ENCODE measurements at places on chromosomes 16 and 17.

DNA sequence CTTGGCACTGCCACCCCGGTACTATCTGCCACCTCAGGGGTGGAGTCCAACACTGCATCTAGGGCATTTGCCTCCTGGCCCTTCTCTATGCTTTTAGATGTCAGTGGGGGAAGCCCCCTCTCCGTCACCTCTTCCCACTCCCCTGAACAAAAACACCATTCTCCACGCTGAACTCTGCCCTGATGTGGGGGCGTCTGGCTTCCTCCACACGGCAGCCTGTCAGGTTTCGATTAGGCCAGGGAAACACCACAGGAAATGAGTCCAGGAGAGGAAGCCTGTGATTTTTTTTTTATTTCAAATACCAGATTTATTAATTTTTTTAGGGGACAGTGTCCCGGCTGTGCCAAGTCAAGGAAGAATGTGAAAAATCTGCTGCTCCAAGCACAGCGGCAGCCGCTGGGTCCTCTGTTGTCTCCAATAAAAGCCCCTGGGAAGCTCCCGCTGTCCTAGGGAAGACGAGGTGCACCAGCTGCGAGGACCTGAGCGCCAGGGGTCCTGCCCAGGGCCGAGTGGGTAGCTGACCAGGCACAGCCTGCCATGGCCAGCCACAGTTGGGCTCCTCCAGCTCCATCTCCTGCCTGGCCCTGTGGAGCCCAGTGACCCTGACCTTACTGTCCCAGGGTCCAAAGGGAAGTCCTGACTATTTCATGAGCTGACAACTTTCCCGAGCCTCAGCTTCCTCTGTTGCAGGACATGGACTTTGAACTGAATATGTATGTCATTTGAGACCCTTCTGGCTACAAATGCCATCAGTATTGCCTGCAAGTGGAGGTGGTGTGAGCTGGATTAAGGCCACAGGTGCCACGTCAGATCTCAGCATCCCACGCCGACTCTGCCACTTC is 336.7 kb downstream of the FOXL1 start:
- no peak for DNase-seq

GRCh38 chr17:75128694-75129505 is 2.6 kb downstream of the NT5C start:
- DNase-seq: no peak

GRCh38 chr16:83100679-83101078 is 473.9 kb downstream of the CDH13 start:
- no peak for DNase-seq

- no peak for DNase-seq
These were observed 188.2 kb upstream of the HSBP1 start for GRCh38 chr16:83619381-83620150.

DNA sequence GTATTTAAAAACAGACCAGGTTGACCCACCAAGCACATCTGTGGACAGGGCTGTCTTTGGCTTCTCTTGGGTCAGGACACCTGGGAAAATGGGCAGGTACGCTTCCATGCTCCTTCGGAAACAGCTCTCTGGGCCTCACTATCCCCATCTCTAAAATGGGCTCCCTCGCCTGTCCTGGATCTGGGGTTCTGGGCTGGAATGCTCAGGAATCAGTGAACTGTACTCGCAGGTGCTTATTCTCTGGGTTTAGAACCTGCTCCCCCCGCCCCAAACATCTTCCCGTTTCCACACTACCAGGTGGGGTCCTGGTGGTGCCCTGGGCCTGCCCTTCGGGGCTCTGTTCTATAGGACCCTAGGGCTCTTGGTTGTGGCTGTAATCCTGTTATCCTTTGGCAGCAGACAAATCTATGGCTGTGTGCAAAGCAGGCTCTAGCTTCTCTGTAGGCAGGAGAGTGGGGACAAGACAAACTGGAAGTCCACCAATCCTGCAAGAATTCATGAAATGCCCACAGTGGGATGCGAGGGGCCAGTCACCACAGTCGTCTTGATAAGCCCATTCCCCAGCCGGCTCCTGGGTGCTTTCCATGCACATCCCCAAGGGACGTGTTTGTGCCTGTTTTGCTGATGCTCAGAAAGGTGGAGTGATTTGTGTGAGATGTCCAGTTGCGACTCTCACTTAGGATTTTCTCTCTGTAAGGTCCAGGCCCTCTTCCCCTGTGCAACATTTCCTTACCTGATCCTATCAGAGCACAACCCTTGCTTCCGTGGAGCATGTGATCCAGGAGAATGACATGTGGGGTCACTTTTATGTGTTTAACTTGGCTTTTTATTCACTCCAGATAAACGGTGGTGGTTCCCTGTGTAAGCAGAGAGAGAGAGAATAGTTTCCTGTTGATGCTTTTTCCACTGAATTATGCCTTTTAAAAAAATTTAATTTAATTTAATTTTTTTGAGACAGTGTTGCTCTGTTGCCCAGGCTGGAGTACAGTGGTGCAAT is 37.2 kb downstream of the HAPSTR1 start:
- no peak for DNase-seq

GRCh38 chr17:60496041-60496440 is 30.0 kb downstream of the APPBP2 start:
- no peak for DNase-seq

DNA sequence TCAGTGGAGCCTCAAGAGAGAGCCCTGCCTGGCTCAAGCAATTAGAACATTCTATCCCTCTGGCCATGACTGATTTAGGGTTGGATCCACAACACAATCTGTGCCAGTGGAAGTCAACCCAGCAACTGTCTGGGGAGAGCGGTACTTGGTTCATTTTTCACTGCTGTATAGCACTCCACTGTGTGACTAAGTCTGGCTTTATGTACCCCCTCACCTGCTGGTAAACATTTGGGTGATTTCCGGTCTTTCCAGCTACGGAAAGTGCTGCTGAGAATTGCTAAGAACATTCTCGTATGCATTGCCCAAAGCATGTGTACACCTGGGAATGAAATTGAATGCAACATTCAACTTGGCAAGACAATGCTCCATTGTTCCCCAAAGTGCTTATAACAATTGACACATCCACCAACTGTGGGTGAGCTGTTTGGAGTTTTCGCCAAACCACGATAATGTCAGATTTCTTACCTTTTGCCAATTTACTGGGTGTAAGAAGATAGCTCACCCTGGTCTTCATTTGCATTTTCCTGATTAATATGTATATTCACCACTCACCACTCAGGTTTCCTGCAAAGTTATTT is 63.5 kb upstream of the MED9 start:
- no peak for DNase-seq

- no peak for DNase-seq
These were observed 70.1 kb upstream of the CREBBP start for GRCh38 chr16:3950343-3951193.

DNA sequence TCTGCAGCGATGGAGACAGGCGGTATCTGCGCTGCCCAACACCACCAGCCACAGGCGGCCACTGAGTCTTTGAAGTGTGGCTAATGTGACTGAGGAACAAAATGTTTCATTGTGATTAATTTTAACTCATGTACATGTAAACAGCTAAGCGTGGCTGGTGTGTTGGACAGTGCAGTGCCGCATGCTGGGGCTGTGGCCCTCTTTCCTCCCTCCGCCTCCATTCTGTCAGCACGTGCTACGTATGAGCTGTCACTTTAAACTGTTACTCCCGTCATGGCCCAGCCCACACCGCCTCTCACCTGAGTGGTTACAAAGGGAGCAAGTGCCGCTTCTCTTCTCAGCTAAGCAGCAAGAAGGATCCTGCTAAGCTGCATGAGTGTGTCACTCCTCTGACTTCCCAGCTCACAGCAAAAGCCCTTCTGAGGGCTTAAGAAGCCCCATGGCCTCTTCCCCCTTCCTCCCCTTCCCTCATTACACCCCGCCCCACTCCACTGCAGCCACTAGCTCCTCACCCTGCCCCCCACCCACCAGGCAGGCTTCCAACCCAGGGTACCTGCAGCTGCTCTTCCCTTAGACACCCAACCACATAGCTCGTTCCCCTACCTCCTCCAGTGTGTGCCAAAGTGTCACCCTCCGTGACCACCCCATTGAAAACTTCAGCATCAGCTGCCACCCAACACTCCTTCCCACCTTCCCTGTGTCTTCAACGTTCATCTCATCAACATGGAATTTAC is 15.0 kb downstream of the HASPIN start:
- DNase-seq: no peak

GRCh38 chr16:77298418-77299360 is 99.5 kb downstream of the SYCE1L start:
- no peak for DNase-seq

DNA sequence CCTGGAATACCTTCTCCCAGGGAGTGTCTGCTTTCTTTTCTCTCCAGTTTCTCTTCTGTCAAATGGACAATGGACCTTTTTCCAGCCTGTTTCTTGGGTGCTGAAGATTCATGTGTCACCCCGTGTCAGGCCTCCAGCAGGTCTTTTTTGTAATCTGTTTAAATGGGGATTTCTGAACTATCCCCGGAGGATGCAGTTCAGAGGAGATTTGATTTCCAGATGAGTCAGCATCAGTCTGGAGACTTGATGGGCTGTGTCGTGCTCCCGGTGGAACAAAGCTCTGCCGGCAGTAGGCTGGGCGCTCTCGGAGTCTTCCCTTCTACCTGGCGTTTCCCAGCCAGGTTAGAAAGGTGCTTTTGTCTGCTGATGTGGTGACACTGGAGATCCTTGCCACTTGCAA is 440.6 kb downstream of the HS3ST3B1 start:
- DNase-seq: no peak

DNA sequence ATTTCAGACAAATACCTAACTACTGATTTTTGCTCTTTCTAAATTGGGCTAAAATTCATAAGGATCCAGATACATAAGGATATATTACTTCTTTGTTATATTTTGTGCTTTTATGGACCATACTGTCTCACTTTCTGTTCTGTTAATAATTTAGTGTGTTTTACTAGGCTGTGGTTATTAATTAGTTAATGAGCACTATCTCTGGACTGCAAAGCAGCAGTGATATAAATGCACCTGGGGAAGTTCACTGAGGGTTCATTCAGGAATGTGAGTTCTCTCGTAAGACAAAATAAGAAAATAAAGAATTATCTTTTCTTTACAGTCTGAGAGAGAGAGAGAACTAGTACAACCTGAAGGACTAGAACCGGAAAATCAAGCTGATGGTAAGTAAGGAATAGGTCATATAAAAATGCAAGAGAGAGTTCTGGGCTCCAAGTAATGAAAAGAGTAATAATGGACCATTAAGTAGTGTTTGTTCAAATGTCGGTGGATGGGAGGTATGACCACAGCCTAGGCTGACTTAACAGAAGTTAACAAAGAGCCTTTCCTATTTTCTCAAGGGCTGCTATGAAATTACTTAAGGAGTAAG is 55.6 kb downstream of the IKZF3 start:
- no peak for DNase-seq

DNA sequence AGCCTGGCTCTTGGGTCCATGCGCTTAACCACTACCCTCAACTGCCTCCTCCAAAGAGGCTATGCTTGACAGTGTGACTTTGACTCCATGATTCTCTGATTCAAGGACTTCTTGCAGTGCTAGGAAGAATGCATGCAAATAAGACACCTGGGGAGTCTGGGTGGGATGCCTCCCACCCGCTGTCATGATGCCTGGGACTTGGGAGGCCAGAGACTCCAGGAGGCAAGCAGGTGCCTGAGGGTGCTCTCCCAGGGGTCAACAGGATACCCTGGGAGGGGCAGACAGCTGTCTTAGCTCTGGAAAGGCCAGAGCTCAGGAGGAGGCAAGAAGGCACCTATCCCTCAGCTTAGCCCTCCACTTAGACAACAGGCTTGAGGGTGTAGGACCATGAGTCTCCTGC is 38.4 kb downstream of the SRCIN1 start:
- DNase-seq: no peak

- no peak for DNase-seq
These were observed at the start of gene MLKL for GRCh38 chr16:74700438-74701225. Gene MLKL, minus strand, starts transcription at chr16:74700862. Its CDS starts 5,105 bp downstream, at chr16:74695757.

- DNase-seq: no peak
These were observed 390.3 kb downstream of the SLC39A11 start for GRCh38 chr17:72702136-72702735.

DNA sequence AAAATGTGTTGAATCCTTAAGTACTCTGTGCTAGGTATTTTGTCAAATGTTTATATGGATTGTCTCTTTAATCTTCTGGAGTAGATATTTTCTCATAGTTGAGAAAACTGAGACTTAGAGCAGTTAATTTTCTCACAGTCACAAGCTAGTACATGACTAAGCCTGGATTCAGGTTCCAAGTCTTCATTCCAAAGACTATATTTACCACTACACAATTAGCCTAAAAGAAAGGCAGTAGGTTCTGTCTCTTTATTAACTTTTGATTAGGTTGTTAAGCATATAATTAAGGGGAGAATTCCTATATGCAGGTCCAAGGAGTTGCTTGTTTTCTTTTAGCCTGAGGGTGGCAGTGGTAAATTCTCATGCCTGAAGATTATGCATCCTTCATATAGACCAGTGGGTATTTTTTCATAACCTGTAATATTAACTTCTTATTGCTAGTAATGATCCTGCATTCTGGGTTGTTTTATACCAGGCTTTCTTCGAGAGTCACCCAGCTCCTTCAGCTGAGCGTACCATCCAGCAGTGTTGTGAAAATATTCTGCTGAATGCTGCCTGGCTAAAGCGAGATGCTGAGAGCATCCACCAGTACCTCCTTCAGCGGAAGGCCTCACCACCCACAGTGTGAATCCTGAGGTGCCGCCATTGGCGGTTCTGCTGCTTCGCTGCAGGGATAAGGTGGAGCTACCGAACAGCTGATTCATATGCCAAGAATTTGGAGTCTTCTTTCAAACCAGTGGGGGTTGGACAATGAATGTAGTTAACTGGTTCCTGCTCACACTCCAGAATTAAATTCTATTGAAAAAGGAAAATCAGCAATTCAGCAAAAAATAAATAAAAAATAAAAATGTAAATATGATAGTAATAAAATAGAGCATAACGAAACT is 28.2 kb upstream of the KPNB1 start:
- peak; percentile 16 for DNase-seq
